A549 treated with Hydrocortisone at 1 μM for 4 hours (cell line): ENCODE measurements at places on chromosomes 1 and 21. TPM values are rescaled to one million over a fixed set of nuclear protein-coding genes. Genes with fewer than 3 reads are reported as not detected.

The LAX1 gene
- total RNA-seq = not detected in 5 replicates

The LCE2D gene
- not detected in 5 replicates for total RNA-seq

The KLF17 gene
- total RNA-seq = 0.32 to 0.76 TPM (median 0.47 TPM) in 5 replicates

The PAQR6 gene
- total RNA-seq = 2.7 to 4.3 TPM (median 3.3 TPM) in 5 replicates

The CD160 gene
- total RNA-seq = 0.08 TPM in 1 of 5 replicates, not detected in the others

The HTR1D gene
- 12.8 to 15.7 TPM (median 14.4 TPM) in 5 replicates for total RNA-seq

The LRRC38 gene
- 0.05 to 0.08 TPM in 2 of 5 replicates, not detected in the others for total RNA-seq

The OR2M4 gene
- not detected in 5 replicates for total RNA-seq

The SAMD13 gene
- total RNA-seq = 0.25 to 0.91 TPM (median 0.54 TPM) in 5 replicates

The ETV3L gene
- total RNA-seq = not detected in 5 replicates

The OR10Z1 gene
- total RNA-seq = not detected in 5 replicates

The RIPPLY3 gene
- 0.38 to 0.59 TPM (median 0.59 TPM) in 5 replicates for total RNA-seq

The GJB5 gene
- 0.08 to 0.26 TPM (median 0.13 TPM) in 4 of 5 replicates, not detected in the other for total RNA-seq

The CHI3L1 gene
- not detected in 5 replicates for total RNA-seq

The DNALI1 gene
- 0.05 to 0.16 TPM (median 0.05 TPM) in 3 of 5 replicates, not detected in the others for total RNA-seq

The C1orf115 gene
- total RNA-seq = 4.6 to 7.0 TPM (median 5.8 TPM) in 5 replicates

The TADA1 gene
- total RNA-seq = 10.3 to 16.0 TPM (median 12.7 TPM) in 5 replicates

The FMO2 gene
- not detected in 5 replicates for total RNA-seq

The PADI4 gene
- total RNA-seq = not detected in 5 replicates

The KCNN3 gene
- 0.01 to 0.03 TPM (median 0.02 TPM) in 4 of 5 replicates, not detected in the other for total RNA-seq

The TRABD2B gene
- total RNA-seq = 2.6 to 4.7 TPM (median 3.3 TPM) in 5 replicates

The MAEL gene
- total RNA-seq = not detected in 5 replicates

The SLC25A34 gene
- 0.07 to 0.42 TPM (median 0.24 TPM) in 5 replicates for total RNA-seq

The KCNA2 gene
- total RNA-seq = 0.01 to 0.08 TPM (median 0.03 TPM) in 5 replicates

The AIRE gene
- total RNA-seq = not detected in 5 replicates

The AMY1C gene
- not detected in 5 replicates for total RNA-seq

The SPRR1B gene
- total RNA-seq = not detected in 5 replicates

The STRIP1 gene
- 11.4 to 13.0 TPM (median 12.5 TPM) in 5 replicates for total RNA-seq

The CNR2 gene
- total RNA-seq = 0.01 TPM in 1 of 5 replicates, not detected in the others

The CLK2 gene
- total RNA-seq = 22.3 to 26.3 TPM (median 25.4 TPM) in 5 replicates

The RGS7 gene
- total RNA-seq = 0.05 to 0.10 TPM (median 0.05 TPM) in 3 of 5 replicates, not detected in the others

The HPCAL4 gene
- total RNA-seq = 0.14 to 0.39 TPM (median 0.22 TPM) in 5 replicates

The TEX38 gene
- total RNA-seq = 0.16 TPM in 1 of 5 replicates, not detected in the others

The RGS8 gene
- total RNA-seq = not detected in 5 replicates

The DMRTA2 gene
- total RNA-seq = 0.09 to 0.21 TPM (median 0.17 TPM) in 4 of 5 replicates, not detected in the other

The FAM131C gene
- total RNA-seq = 13.8 to 19.9 TPM (median 17.8 TPM) in 5 replicates

The CFAP45 gene
- total RNA-seq = 0.41 to 0.83 TPM (median 0.59 TPM) in 5 replicates

The SLC50A1 gene
- total RNA-seq = 32.8 to 36.7 TPM (median 34.6 TPM) in 5 replicates

The CR1L gene
- not detected in 5 replicates for total RNA-seq

The CRP gene
- total RNA-seq = not detected in 5 replicates

The WNT3A gene
- 0.02 to 0.05 TPM (median 0.03 TPM) in 3 of 5 replicates, not detected in the others for total RNA-seq

The OR2T11 gene
- total RNA-seq = not detected in 5 replicates

The ZC3H11A gene
- total RNA-seq = 38.0 to 58.6 TPM (median 42.4 TPM) in 5 replicates

The NSL1 gene
- total RNA-seq = 29.2 to 40.8 TPM (median 30.7 TPM) in 5 replicates

The PRKCZ gene
- 8.8 to 10.3 TPM (median 9.7 TPM) in 5 replicates for total RNA-seq

The BCAN gene
- total RNA-seq = 0.12 to 0.13 TPM in 2 of 5 replicates, not detected in the others

The FABP3 gene
- total RNA-seq = not detected in 5 replicates

The RXFP4 gene
- total RNA-seq = not detected in 5 replicates

The CD53 gene
- total RNA-seq = 0.07 TPM in 1 of 5 replicates, not detected in the others

The ORC1 gene
- 19.8 to 24.7 TPM (median 21.5 TPM) in 5 replicates for total RNA-seq
